T-helper 17 cell (primary cell): ENCODE measurements at places on chromosomes 2 and 18.

DNA sequence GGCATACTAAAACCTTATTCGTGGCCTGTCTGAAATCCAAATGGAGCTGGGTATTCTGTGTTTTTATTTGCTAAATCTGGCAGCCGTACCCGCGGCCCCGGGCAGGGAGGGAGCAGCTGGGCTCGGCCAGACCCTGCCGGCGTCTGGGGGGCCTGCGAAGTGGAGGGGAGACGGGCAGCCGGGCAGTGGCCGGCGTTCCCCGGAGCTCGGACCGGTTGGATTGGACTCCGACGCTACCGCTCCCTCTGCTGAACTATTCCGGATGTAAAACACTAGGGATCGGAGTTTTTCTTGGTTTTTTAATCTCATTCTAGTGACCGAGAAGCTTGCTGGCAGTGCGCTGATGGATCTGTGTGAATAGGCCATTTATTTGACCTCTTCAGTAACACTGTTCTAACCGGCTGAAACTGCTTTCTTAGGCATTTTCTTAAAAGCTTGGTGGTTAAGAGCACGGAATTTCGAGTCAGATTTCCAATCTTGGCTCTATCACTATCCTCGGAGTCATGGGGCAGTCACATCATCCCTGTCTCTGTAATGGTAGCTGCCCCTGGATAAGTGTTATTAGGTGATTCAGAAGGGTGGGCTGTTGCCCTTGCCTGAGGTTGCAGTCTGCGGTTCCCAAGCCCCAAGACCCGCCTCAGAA, 694 bp downstream of the UNC50 start:
- DNase-seq, result no peak
- peak overlapping the region; percentile 95 for H3K4me3 ChIP-seq
- peaks cover 3% of the 10 kb centered on the region for H3K36me3 ChIP-seq
- H3K27ac ChIP-seq, result peak overlapping the region; percentile 98

DNA sequence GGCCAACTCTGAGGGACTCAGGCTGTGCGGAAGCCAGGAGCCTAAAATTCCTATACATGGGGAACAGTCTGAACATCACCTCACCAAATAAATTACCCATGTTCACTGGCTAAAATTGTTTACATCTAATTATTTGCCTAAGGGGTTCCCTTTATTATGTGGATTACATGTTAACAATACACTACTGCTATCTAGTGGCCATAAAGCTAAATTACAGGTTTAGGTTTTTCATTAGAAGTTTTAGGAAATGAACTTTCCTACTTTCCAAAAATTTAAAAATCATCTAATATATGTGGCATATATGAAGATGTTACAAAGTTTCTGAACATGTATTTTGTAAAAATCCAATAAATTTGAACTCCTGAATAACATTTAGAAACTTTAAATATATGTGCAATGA, 40.3 kb downstream of the PLA2R1 start:
- H3K27ac ChIP-seq, result no peak overlapping the region
- no peaks in the 10 kb centered on the region for H3K4me1 ChIP-seq
- H3K4me3 ChIP-seq, result no peak overlapping the region
- H3K27me3 ChIP-seq, result peaks cover 24% of the 10 kb centered on the region
- no peaks in the 10 kb centered on the region for H3K36me3 ChIP-seq
- no peak for DNase-seq

- no peak overlapping the region for H3K27ac ChIP-seq
- no peaks in the 10 kb centered on the region for H3K4me1 ChIP-seq
- H3K27me3 ChIP-seq, result no peaks in the 10 kb centered on the region
- DNase-seq, result no peak
- no peaks in the 10 kb centered on the region for H3K36me3 ChIP-seq
- H3K4me3 ChIP-seq, result no peak overlapping the region
These were observed 1092.6 kb upstream of the SLC39A10 start for GRCh38 chr2:194564422-194564821.

- H3K27ac ChIP-seq, result no peak overlapping the region
- no peaks in the 10 kb centered on the region for H3K36me3 ChIP-seq
- no peaks in the 10 kb centered on the region for H3K27me3 ChIP-seq
- H3K4me3 ChIP-seq, result no peak overlapping the region
These were observed 53.0 kb downstream of the PTRHD1 start for GRCh38 chr2:24740142-24740541.

- H3K27ac ChIP-seq, result no peak overlapping the region
- no peak for DNase-seq
- peaks cover 67% of the 10 kb centered on the region for H3K27me3 ChIP-seq
- H3K4me3 ChIP-seq, result no peak overlapping the region
- H3K36me3 ChIP-seq, result peaks cover 3% of the 10 kb centered on the region
These were observed 156.5 kb downstream of the MYO5B start for GRCh38 chr18:50038448-50038847.

DNA sequence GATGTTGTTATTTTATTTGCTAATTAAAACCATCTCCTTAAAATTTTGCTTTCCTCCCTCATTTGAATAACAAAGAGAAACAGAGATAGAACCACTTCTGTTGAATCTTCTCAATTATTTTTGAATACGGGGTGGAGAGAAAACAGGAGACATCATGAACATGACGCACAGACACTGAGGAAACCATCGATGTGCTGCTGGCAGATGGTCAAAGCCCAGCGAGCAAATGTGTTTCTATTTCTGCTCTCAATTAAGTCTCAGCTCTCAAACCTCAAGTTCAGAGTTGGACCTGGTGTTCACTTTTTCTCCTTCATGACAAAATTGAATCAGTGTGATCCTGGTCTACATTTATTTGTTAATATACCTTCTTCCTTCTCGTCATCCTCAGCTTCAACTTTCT, 36.1 kb upstream of the TWIST2 start:
- no peak for DNase-seq
- no peaks in the 10 kb centered on the region for H3K4me1 ChIP-seq
- peaks cover 2% of the 10 kb centered on the region for H3K36me3 ChIP-seq
- no peak overlapping the region for H3K4me3 ChIP-seq
- no peak overlapping the region for H3K27ac ChIP-seq

- H3K27ac ChIP-seq, result peak overlapping the region; percentile 10
- no peaks in the 10 kb centered on the region for H3K27me3 ChIP-seq
- peaks cover 6% of the 10 kb centered on the region for H3K36me3 ChIP-seq
- peak overlapping the region; percentile 34 for H3K4me3 ChIP-seq
These were observed 94.1 kb downstream of the FAM161A start for GRCh38 chr2:61759718-61760117.

- no peaks in the 10 kb centered on the region for H3K4me1 ChIP-seq
- H3K36me3 ChIP-seq, result no peaks in the 10 kb centered on the region
- no peaks in the 10 kb centered on the region for H3K27me3 ChIP-seq
These were observed 164.5 kb downstream of the TDRD15 start for GRCh38 chr2:21288299-21288698.

- DNase-seq, result no peak
- H3K36me3 ChIP-seq, result no peaks in the 10 kb centered on the region
- no peak overlapping the region for H3K4me3 ChIP-seq
- no peak overlapping the region for H3K27ac ChIP-seq
These were observed 317.6 kb downstream of the AFF3 start for GRCh38 chr2:99824758-99825157.

- DNase-seq, result no peak
- no peak overlapping the region for H3K27ac ChIP-seq
- no peaks in the 10 kb centered on the region for H3K27me3 ChIP-seq
- H3K4me3 ChIP-seq, result no peak overlapping the region
These were observed 559.3 kb upstream of the PIK3C3 start for GRCh38 chr18:41395695-41396094.

DNA sequence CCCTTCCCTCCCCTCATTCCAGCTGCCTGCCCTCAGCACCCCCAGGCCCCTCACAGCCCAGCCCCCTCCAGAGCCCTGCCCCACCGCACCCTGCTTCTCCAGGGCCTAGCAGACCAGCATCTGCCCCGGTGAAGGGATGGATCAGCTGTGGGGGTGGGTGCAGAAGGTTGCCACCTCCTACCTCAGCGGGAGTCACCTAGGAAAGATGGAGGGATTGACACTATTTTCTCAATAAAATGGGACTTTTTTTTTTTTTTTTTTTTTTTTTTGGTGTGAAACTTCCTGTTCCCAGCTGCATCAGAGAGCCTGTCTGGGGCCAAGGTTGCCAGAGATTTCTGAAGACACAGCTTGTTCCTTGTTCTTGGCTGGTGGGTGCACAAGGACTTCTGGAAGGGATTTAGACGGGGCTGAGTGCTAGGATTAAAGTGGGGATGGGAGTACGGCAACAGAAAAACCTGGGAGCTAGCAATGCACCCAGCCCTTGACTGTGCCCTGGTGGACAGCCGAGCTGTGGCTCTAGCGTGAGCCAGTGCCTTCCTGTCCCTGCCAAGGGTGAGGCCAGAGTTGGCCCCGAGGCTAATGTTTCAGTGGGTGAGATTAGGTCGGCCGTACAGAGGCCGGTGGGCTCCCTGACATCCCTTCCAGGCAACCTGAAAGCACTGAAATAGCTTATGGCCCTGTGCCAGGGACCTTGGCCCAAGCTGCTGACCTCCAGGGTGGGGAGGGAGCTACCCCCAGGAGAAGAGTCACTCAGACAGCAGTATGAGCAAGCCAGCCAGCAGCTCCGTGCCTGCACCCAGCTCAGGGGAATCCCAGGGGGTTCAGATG, 4.6 kb downstream of the B3GNT7 start:
- H3K27me3 ChIP-seq, result peaks cover 41% of the 10 kb centered on the region
- no peak overlapping the region for H3K4me3 ChIP-seq
- H3K4me1 ChIP-seq, result peaks cover 6% of the 10 kb centered on the region
- peaks cover 2% of the 10 kb centered on the region for H3K36me3 ChIP-seq

DNA sequence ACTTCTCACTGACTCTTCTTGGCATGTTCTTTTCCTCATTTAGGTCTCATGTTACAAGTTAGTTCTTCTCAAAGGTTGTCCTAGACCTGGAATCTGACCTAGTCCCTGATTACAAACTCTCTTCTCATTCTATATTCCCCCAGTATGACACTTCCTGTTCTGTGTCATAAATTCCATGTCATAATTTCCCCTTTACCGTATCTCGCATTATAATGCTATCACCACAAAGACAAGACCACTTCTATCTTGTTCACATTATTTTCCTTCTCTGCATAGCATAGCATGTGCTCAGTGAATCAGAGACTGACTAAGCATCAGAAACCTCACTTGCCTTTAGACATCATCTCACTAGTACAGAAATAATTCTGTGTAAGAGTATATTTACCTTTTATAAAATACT, 63.6 kb upstream of the CAVIN2 start:
- H3K36me3 ChIP-seq, result no peaks in the 10 kb centered on the region
- H3K4me1 ChIP-seq, result no peaks in the 10 kb centered on the region

GRCh38 chr2:237672731-237673129, 45.3 kb downstream of the LRRFIP1 start:
- H3K4me3 ChIP-seq, result peak overlapping the region; percentile 97
- H3K36me3 ChIP-seq, result peaks cover 5% of the 10 kb centered on the region
- peak overlapping the region; percentile 100 for H3K27ac ChIP-seq
- H3K4me1 ChIP-seq, result peaks cover 40% of the 10 kb centered on the region
- H3K27me3 ChIP-seq, result peaks cover 9% of the 10 kb centered on the region
- no peak for DNase-seq

GRCh38 chr2:47521666-47522285, 118.8 kb downstream of the MSH2 start:
- H3K4me3 ChIP-seq, result peak overlapping the region; percentile 95
- peak overlapping the region; percentile 54 for H3K27ac ChIP-seq
- DNase-seq, result no peak
- H3K4me1 ChIP-seq, result peaks cover 7% of the 10 kb centered on the region

- DNase-seq, result no peak
- peaks cover 38% of the 10 kb centered on the region for H3K27me3 ChIP-seq
- H3K4me3 ChIP-seq, result peak overlapping the region; percentile 12
- no peaks in the 10 kb centered on the region for H3K36me3 ChIP-seq
- no peaks in the 10 kb centered on the region for H3K4me1 ChIP-seq
These were observed 721 bp downstream of the FHOD3 start for GRCh38 chr18:36298126-36298741.

DNA sequence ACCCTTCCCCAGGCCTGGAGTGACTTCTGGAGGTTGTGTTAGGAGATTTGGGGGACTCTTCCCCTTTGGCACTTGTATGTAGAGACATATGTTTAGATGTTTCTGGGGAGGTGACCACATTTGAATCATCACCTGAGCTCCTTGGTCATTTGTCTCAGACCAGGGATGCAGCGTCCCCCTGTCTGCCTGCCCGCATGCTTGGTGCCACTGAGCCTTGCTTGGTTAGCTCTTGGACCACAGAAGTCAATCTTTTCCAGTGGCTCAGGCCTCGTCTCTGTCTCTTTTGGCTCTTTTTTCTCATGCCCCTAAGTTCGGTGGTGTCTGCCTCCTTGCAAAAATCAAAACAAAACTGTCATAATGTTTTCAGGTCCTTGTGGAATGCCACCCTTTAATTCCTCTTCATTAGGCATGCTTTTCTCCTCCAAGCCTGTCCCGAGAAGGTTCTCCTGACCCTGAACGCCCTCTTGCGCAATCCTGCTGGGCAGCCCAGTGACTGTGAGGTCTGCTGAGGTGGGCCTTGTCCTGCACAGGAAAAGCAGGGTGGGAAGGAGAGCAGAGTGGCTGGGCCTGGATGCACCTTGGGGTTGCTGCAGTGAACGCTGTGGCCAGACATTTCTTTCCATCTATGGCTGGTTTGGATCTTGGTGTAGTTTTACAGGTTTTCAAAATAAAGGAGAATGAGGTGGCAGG, 24.9 kb downstream of the GLI2 start:
- H3K4me3 ChIP-seq, result no peak overlapping the region
- H3K27me3 ChIP-seq, result peaks cover 43% of the 10 kb centered on the region
- DNase-seq, result no peak
- no peak overlapping the region for H3K27ac ChIP-seq

DNA sequence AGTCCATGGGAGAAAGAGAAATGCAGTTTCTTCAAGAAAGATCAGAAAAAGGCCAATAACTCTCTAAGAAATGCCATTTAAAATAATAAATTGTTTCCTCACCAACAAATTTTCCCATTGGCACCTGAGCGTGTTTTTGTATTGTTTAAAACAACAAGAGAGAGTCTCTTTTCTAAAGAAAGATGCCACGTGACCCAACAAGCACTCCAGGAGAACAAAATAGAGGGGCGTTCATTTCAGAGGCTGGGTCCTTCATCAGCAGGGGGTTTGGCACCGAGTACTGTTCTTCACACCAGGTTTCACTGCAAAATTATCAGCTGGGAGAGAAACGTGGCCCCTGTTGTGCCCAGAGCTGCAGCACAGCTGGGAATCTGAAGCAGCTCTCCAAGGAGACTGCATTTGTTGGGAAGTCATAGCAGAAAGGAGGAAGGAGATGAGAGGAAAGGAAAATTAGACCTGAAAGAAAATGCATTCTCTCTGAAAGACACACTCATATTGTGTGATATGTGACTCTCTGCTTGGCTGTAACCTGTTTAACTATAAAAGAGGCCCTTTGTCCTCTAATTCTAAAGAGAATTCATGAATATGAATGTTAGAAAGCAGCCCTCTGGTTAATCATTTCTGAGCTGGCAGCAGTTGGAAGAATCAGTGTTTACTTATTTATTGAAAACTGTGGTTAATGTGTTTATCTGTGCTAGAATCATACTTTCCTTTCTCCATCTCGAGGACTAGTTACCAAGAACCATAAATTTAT, 205.3 kb upstream of the CDH20 start:
- no peaks in the 10 kb centered on the region for H3K4me1 ChIP-seq
- no peak overlapping the region for H3K27ac ChIP-seq
- H3K36me3 ChIP-seq, result no peaks in the 10 kb centered on the region
- no peak for DNase-seq
- H3K4me3 ChIP-seq, result no peak overlapping the region
- H3K27me3 ChIP-seq, result no peaks in the 10 kb centered on the region

GRCh38 chr2:62344472-62344871, 148.6 kb downstream of the B3GNT2 start:
- no peak for DNase-seq
- no peaks in the 10 kb centered on the region for H3K27me3 ChIP-seq
- H3K4me1 ChIP-seq, result no peaks in the 10 kb centered on the region
- H3K27ac ChIP-seq, result no peak overlapping the region
- H3K36me3 ChIP-seq, result no peaks in the 10 kb centered on the region
- no peak overlapping the region for H3K4me3 ChIP-seq
